ENCODE measurements at places on chromosomes 12 and 14.

- DNase-seq = no peak
Observed at GRCh38 chr12:127810041-127810440, 456.9 kb upstream of the TMEM132C start.

- no peak for DNase-seq
Observed at GRCh38 chr12:67111182-67111581, 158.0 kb upstream of the CAND1 start.

DNA sequence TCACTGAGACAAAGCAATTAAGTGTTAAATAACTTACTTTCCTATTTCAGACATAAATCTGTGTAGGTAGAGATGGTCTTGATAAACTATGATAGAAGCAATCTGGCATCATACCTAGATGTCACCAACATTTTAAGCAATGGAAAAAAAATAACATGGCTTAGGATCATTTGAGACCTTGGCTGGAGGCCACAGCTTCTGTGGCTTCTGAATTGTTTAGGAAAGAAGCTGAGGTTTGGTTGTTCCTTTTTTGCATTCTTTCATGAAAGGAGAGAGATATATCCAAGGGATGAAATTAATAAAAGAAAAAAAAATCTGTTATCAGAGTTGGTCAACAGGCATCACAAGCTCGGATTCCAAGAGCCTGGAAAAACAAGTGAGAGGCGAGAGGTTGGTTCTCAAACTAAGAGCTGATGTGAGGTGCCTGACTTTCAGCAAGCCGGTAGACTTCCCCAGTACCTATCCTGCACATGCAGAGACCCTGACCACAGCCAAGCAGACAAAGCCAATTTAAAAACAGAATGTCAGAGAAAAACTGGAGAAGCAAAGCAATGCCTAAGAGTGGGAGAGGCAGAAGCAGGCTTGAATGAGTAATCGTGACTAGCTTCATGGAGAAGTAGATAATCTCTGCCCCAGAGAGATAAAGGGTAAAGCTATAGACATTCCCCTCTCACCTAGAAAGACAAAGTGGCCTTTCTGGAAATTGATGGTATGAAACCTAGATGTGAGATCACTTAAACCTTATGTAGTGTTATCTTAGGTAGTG, 43.4 kb upstream of the ST8SIA1 start:
- DNase-seq = no peak

- no peak for DNase-seq
Observed at GRCh38 chr12:66196806-66197205, 7.8 kb downstream of the IRAK3 start.

DNA sequence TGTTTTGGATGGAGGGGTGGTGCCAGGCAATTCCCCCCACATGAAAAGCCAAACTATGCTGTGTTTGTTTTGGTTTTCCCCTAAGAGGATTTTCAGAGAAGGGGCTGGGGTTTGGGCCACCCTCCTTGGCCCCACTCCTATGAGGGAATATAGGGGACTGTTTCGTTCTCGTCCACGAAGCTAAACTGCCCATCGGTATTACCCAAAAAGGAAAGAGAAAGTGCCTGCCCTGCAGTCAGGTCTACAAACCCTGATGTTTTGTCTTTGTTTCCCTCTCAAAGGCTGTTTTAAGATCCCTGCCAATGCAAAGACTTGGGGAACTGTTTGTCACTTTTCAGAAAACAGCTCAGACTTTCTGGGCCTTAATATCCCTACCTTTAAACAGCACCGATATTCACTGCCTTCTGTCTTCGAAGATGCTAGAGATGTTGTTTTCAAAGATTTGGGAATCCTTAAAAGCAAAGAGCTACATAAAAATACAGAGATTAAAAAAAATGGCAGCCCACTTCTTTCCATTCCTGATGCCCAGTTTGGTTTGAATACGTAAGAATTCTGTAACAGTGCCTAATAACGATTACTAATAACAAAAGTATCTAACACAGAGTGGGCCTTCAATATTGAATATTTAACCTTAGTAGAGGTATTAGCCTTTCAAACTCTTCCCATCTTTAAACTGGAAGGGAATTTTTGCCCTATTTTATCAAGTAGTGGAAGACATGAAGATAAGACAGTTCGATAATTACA, 518.4 kb downstream of the MED13L start:
- no peak for DNase-seq

- DNase-seq = no peak
Observed at GRCh38 chr12:28963554-28963953, 185.5 kb upstream of the FAR2 start.

- no peak for DNase-seq
Observed at GRCh38 chr12:53124352-53124723, 21.1 kb downstream of the SOAT2 start.

DNA sequence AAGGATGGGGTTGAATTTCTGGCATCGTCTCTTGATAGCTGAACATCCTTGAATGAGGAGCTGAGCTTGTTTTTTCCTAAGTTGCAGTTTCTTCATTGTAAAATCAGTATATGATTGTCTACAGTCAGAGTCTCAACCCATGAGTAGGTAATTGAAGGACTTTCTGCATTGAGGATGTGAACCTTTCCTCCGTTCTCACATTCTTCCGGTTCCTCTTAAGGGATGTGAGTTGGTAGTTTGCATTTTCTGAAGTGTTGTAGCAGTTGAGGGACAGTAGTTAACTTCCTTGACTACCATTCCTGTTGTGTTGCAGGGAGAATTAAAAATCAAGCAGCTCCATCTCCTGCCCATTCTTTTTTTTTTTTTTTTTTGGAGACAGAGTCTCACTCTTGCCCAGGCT, 19.1 kb downstream of the TPCN1 start:
- no peak for DNase-seq
